ENCODE measurements at places on chromosomes 3 and 15.
A peak's percentile ranks its signal among the peaks of the same experiment; 100 is the strongest.

- no peak for DNase-seq
Measured at GRCh38 chr3:67083277-67083676, 85.2 kb downstream of the KBTBD8 start.

GRCh38 chr3:194330579-194330978 is 20.5 kb downstream of the CPN2 start:
- DNase-seq, result no peak

- DNase-seq, result no peak
Measured at GRCh38 chr3:123140550-123140949, 61.2 kb upstream of the SEC22A start.

DNA sequence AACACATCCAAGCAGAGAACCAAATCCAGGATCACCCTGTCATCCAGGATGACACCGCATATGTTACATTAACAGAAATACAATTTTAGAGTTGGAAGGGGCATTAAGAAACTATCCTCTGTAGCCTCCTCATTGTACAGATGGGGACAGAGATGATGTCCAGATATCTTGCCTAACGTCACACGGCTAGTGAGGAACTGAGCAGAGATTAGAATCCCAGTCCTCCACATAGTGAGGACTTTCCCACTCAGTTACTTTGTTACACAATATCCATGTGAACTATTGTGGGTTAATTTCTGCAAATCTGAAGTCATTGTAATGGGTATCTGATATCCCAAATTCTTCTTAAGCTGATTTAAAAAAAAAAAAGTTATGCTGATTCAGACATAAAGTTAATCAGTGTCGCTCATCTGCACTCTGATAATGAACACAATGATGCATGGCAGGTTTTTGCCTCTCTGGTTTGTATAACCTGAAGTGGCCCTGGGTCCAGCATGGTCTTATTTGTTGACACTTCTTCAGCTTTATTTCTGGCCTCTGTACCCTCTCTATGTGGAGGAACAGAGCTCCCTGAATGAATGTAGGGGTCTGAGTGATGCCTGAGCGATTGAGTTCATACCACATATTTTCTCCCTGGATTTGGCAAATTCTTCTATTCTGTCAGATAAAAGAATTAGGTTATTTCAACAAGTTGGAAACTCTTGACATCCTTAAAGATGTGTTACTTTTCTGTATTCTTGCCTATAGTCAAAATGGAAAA is 76.0 kb upstream of the LIMD1 start:
- no peak for DNase-seq

DNA sequence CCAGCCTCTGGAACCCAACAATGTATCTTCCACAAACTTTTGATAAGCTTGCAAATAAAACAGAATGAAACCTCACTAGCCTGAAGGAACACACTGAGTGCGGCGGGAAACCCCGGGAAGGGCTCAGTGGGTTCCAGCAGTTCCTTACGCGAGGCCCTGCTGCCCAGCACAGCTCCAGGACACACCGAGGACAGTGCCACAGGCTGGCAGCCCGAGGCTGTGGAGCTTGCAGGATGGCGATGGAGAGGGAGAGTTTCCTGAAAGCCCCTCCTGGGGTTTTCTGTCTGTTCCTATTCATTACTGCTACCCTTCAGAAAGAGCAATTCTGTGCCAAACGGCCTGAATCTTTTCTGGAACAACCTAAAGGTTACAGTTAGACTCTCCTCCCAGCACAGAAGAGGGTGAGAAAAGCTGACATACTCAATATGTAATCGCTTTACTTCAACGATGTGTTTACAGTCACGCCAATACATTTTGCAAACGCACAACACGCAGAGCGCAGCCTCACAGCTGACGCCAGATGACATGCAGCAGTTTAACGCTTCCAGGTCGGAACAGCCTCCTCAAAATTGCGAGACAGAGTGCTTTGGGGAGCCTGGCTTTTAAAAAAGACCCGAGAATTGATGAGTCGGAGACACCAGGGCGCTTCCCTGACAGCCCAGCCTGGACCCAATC is 57.1 kb upstream of the RPL32 start:
- no peak for DNase-seq

DNA sequence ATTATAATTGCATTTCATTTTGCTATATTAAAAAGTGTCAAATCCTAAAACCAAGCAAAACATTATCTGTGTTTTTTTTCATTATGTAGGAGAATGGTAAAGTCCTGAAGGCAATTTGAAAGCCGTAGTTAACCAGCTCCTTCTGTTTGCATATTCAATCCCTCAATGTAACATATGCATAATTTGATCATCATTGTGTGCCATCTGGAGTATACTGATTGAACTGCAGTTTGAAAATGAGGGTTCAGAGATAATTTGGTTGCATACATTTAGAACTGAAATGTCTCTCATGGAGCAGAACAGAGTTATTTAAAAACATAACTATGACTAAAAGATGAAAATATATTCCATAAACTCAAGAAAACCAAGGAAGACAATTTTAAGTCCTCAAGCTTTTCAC is 518.6 kb downstream of the GBE1 start:
- no peak for DNase-seq

DNA sequence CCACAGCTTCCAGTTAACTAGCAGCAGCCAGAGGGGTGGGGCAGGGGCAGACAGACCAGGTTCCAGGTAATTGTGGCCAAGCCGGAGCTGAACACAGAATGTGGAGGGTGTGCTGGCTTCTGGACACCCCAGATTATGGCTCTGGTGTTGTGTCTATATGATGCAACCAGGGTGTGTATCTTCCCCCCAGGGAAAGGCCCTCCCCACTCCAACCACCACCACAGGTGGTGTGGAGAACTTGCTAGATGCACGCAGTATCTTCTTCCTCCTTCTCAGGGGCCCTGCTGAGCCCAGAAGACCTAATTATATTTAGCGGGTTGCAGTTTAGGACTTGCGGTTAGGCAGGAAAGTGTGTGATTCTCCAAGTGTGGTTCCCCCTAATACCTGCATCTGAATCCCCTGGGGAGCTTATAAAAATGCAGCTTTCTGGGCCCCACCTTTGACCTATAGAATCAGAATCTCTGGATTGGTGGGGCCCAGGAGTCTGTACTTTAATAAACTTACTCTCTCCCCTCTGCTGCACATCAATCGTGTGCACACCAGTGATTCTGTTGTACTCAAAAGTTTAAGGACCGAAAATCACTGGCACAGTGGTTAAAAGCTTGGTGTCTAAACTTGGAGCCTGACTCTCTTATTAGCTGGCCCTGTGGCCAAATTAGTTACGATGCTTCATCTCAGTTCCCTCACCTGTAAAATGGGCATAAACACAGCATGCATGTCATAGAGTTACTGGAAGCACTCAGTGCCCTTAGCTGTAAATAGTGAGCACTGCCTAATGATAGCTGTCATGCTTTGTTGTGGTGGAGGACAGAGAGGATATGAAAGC is 379.1 kb upstream of the PROK2 start:
- DNase-seq, result no peak

DNA sequence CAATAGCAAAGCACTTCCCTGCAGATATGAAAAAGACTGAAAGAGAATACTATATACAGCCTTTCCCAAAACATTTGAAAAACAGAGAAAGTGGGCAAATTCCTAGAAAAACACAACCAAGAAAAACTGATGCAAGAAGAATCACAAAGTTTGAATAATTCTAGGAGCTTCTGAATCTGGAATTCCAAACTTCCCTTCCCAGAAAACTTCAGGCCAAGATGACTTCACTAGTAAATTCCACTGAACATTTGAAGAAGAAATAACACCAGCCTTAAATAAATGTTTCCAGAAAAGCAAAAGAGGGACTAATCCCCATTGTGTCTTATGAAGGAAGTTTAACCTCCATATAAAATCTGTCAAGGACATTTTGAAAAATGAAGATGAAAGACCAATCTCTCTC is 15.8 kb upstream of the NSMCE3 start:
- no peak for DNase-seq

GRCh38 chr15:50049871-50050270 is 69.2 kb downstream of the ATP8B4 start:
- DNase-seq, result no peak

DNA sequence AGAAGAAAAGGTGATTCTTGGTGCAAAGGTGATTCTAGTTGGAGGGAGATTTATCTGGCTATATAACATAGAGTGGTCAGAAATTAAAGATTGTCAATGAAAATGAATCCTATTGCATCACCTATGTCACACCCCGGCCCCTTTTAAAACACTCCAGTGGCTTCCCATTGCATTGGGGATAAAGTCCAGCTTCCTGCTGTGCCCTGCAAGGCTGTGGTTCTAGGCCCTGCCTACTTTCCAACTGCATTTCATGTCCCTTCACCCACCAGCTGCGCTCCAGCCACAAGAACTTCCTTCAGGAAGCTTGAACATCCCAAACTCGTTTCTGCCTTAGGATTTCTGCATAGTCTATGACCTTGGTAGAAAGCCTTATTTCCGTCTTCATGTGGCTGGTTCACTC is 118.7 kb upstream of the UMPS start:
- no peak for DNase-seq

- DNase-seq, result no peak
Measured at GRCh38 chr3:143172795-143173145, 53.2 kb downstream of the CHST2 start.

- DNase-seq, result no peak
Measured at GRCh38 chr3:62125380-62125779, 248.0 kb downstream of the FEZF2 start.

DNA sequence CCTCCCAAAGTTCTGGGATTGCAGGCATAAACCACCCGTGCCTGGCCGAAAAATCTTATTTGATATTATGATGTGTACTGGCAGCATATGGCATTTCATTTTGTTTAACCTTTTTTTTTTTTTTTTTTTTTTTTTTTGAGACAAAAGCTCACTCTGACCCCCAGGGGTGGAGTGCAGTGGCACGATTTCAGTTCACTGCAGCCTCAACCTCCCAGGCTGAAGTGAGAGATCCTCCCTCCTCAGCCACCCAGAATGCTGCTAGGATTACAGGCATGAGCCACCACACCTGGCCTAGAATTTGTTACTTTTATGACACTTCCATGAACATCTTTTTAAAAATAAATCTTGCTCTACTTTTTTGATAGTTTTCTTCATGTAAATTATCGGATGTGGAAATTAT is 12.0 kb downstream of the TERB2 start:
- no peak for DNase-seq

DNA sequence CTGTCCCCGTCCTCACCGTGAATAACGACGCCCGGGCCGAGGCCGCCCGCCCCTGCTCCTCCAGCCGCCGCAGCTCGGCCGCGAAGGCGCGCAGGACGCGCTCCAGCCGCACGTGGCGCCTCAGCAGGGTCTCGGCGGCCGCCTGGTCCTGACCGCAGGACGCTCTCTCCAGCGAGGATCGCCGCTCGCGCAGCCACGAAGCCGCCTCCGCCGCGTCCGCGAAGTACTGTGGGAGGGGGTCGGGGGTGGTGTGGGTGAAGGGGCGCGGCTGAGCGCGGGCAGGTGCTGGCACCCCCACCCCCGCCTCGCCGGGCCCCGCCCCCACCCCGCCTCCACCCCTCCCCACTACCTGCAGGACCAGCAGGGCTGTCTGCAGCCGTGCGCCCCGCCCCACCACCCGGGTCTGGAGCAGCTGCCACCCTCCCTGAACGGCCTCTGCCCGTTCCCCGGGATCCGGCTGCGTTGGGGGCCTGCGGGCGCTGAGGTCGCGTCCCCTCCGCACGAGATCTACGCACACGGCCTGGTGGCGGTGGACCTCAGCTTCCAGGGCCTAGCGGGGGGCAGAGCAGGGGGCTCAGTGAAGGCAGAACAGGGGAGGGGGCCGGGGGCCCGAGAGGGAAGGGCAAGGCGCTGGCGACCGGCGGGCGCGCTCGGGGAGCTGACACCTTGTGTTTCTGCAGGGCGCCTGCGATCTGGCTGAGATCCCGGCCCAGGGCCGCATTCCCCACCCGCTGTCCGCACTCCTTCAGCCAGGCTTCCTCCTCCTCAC is 11.7 kb downstream of the SPTBN5 start:
- DNase-seq, result no peak

GRCh38 chr15:68818769-68819494 is 1.8 kb downstream of the ANP32A start:
- DNase-seq, result peak; percentile 74

GRCh38 chr15:25954398-25954797 is 91.3 kb upstream of the ATP10A start:
- DNase-seq, result no peak

GRCh38 chr15:43246261-43246774 is 20.4 kb downstream of the TGM5 start:
- no peak for DNase-seq

- DNase-seq, result peak; percentile 67
Measured at GRCh38 chr3:47824541-47825473, 21.9 kb downstream of the DHX30 start.

GRCh38 chr3:8746780-8747345 is 13.3 kb downstream of the CAV3 start:
- no peak for DNase-seq

DNA sequence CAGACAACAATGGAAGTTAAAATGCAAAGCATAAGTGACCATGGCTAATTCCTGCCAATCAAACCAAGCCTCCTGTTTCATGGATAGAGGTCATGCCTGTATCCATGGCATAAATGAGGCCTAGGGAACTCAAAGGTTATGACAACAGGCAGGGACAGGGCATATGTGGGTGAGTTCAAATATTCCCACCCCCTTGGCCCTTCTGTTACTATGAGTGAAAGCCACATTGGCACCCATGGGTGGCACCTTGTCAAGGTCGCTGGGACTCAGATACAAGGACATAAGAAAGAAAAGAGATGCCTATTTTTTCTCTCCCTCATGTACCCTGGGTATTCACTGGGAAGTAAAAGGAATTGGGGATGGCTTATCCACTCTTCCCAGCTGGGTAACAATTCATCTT is 25.3 kb upstream of the TMEM45A start:
- DNase-seq, result no peak

GRCh38 chr15:74552773-74553441 is 11.9 kb downstream of the ARID3B start:
- DNase-seq, result no peak

GRCh38 chr15:25437777-25438600 is 835 bp downstream of the UBE3A start:
- peak; percentile 78 for DNase-seq

DNA sequence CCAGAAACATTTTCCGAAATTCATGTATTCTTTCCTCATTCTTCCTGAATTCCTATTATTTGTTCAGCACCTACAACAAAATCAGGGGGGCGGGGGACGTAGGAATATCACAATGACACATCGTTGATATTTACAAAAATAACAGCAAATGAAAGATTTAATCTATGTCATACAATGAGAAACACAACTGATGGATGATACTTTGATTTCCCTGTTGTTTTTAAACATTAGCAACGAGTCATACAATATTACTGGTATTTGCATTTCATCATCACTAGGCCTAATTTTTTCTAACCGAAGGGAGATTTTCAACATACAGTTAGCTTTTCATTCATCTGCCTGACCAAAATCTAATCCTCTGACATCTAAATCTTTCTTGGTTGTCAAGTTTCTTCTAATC is 45.3 kb upstream of the INO80 start:
- no peak for DNase-seq

DNA sequence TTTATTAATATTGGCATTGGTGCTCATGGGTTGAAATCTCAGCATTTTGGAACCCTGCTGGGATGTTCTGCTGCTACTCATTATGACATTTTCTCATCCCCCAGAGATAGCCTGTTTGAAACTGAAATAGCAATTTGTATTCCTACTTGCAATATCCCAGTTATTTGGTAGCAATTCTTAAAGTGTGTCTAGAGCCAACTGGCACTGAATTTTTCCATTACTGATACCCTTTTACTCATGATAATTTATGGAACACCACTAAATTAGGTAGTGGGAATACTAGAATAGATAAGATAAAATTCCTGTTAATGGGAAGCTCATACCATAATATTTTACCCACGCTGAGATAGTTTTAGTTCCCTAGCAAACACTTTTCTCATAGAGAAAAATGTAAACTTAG is 309.3 kb downstream of the SV2B start:
- DNase-seq, result no peak

GRCh38 chr15:39609166-39609916 is 28.5 kb downstream of the THBS1 start:
- no peak for DNase-seq

- no peak for DNase-seq
Measured at GRCh38 chr3:45904931-45905330, 18.6 kb downstream of the CCR9 start.
